ENCODE measurements at places on chromosomes 2 and 18.

GRCh38 chr18:9803063-9803697 lies 82.6 kb upstream of the TXNDC2 start:
- DNase-seq: peak; percentile 50

- peak; percentile 48 for DNase-seq
These were observed 7.4 kb downstream of the CTDSP1 start for GRCh38 chr2:218406949-218407618.

DNA sequence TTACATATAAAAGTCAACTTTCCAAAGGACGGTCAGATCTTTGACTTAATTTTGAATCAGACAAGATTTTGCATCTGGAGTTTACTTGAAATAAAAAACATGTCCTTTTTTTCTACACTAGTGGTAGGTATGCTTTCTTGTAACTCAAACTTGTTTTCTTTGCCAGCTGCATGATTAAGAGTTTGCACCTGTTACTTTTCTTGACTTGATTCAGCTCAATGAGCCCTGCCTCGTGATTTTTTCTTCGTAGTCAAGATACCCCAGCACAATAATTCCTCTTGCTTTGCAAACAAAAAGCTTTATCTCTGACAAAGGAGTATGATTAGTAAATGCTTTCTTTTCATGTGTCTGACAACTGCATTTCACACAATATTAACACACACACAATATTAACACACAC lies 82.3 kb downstream of the FBXO15 start:
- DNase-seq: no peak

DNA sequence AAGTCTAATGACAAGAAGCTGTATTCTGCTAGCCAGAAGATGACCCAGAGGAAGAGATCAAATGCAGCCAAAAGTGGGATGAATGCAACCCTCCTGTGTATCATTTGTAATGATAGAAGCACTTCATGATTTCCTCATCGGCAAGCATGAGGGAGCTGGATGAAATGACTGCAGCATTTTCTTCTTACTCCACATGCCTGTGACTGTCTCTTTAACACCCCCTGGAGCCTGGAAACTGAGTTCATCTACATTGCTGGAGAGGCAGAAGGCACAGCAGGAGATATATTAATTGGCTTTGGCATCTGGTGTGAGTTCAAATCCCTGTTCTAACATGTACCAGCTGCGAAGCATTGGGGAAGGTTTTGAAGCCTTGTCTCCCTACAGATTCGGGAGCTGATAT lies 37.7 kb downstream of the ID2 start:
- DNase-seq: peak; percentile 74

DNA sequence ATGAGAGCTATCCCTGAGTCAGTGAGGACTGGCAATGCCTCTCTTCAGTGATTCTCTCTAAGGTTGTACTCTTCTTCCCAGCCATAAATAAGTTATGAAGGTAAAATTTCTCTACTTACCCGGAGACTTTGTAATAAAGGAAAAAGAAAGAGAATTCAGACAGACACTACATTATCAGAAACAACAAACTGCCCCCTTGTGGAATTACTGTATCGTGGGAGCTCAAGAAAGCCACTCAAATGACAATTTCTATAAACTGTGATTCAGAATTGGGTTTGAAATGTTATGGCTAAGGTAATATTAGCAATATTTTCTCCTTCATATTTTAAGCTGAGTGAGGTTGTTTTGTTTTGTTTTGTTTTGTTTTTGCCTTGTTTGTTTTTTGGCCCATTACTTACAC lies 155.8 kb upstream of the TANK start:
- peak; percentile 21 for DNase-seq

- no peak for DNase-seq
These were observed 41.3 kb upstream of the CHMP1B start for GRCh38 chr18:11809895-11810294.

DNA sequence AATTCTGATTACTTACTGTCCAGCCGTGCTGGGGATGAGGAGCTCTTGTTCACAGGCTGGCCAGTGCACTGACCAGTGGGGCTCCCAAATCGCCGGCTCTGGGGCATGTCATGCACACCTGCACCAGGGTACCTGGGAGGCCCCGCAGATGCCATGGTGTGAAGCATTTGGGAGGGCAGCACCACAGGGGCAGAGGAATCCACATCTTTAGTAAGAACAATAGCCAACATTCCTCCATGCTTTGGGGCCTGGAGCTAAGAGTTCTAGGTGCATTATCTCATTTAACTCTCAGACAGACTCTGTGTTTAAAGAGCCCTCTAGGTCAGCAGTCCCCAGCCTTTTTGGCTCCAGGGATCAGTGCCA lies 104.2 kb downstream of the ACKR3 start:
- no peak for DNase-seq

DNA sequence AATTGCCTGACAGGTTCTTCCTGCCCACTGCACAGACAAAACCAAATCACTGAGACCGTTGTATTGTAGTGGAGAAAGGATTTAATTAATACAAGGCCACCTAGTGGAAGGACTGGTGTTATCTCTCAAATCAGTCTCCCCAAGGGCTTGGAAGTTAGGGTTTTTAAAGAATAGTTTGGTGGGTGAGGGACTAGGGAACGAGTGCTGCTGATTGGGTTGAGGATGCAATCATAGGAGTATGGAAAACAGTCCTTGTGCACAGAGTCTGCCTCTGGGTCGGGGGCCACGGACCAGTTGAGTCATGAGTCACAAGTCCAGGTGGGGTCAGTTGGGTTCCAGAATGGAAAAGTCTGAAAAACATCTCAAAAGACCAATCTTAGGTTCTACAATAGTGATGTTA lies 89.1 kb downstream of the B3GNT2 start:
- no peak for DNase-seq

DNA sequence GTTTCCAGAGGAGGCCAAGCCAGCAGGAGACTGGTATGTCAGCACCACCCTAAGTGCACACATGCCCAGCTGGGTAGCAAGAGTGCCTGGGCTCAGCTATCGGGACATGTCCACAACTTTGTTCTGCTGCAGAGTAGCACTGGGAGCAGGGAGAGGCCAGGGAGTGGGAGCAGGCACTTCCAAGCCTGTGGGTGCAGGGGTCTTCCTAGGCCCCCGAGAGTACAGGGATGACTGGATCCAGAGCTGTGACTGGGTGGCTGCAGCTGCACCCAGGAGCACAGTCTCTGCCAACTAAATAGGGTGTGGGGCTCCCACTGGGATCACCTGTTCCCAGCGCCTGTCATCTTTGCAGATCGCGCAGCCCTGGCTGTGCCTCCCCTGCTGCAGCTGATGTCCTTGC lies 256.0 kb upstream of the HNMT start:
- no peak for DNase-seq

GRCh38 chr2:239952665-239953417 lies 72.3 kb downstream of the NDUFA10 start:
- DNase-seq: no peak

GRCh38 chr2:187475499-187476248 lies 27.6 kb upstream of the CALCRL start:
- no peak for DNase-seq

DNA sequence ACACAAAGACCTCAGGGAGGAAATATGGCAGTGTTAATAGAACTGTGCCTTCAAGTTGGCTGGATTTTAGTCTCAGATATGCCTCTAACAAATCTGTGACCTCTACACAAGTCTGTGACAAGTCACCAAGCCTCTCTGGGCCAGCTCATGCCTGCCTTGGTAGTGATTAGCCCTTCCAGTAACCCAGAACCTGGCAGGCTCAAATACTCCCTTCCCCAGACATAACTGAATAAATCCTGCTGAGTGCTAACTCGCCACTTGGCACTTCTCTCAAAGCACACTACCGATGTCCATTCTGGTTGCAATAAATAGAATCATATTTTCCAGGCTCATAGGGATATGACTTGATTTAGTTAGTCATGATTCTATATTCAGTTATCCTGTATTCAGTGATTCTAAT lies 15.3 kb upstream of the THSD7B start:
- no peak for DNase-seq

- no peak for DNase-seq
These were observed 907 bp downstream of the FHL2 start for GRCh38 chr2:105397953-105398335.

- DNase-seq: no peak
These were observed 154.1 kb upstream of the KLHL29 start for GRCh38 chr2:23230885-23231284.

- no peak for DNase-seq
These were observed 6.4 kb downstream of the BAZ2B start for GRCh38 chr2:159609811-159610549.

GRCh38 chr2:3204031-3204821 lies 173.4 kb downstream of the EIPR1 start:
- no peak for DNase-seq

DNA sequence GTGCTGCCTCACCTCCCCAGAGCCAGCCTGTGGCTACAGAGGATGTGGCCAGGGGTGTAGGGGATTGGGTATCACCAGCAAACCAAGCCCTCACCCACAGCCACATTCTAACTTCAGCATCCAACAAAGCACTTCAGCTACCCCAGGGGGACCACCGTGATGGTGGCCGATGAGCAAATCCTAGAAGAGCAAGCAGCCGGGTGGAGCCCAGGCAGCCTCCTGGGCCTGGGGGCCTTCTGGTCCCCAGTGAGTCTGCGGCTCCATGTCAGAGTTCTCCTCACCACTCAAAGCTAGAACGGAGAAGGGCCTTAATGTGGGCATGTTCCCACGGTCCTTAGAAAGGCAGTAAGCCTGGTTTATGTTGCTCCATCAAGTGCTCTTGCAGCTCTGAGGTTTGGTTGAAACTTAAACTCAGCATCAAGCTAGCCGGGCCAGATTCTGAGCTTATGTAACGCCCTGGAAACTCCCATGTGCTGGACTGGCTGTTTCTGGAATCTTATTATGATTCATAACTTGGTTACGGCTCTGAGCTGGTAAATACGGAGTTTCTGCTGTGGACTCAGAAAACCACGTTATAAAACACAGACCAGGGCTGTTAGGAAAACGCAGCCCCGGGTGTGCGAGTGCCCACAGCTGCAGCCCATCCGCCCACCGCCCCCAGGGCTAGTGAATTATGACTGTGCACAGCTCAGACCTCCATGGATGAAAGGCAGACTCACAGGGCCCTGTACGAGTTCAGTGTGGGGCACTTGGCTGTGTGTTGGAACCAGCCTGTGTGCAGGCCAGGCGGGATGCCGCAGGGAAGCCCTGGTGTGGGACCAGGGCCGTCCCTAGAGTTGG lies 99.8 kb downstream of the SEPTIN10 start:
- DNase-seq: peak; percentile 89

DNA sequence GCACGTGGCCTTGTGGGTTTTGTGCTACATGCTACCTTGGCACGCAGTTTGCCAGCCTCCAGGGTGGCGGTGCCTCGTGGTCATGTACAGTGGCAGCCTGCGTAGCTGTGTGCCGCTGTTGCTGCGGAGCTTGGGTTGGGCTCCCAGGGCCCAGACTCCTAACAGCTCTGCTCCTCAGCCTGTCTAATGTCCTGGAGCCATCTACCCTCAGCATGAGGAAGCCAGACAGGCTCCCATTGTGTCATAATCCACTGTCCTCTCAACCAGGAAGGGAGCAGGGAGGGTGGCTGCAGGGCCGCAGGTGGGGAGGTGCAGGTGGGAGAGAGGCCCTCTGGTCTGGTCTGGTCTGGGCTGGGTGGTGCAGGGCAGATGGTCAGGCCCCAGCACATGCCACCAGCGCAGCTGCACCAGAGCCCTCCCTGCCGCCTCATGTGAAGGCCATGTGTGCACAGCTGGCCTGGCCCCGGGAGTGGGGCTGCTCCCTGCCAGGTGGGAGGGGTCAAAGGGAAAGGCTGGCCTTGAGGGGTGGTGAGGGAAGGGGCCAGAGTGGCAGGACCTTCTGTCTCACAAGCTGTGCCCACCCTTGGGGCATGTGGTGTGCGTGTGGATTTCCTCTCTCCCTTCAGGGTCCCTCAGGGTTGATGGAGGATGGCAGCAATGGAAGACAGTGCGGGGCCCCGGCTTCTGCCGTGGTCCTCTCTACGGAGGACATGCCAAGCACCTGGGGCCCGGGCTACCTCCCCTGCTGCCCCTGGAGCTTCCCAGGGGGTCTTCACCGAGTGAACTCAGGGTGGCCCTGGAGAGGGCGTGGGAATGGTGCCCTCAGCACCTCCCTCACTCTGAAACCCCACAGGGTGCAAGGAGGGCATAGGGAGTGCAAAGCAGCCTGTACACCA lies 4.8 kb downstream of the ATOH8 start:
- no peak for DNase-seq

DNA sequence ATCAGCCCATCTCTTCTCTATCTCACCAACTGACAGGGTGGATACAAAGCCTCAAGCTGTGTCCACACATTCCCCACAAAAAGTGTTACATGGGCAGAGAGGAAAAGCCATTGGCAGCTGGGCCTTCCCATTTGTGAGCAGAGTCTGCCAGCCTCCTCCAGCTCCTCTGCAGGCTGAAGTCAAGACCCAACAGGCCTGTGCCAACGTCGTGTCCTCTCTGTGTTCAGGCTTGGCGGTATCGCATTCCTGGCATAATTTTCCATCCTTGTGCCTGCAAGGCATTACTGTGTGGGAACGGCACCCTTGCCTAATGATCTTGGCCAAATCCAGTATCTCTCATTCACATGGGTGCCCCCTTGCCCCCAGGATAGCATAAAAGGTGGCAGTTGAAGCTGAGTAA lies 41.5 kb upstream of the APCDD1 start:
- no peak for DNase-seq

- peak; percentile 41 for DNase-seq
These were observed 45.7 kb downstream of the RAB31 start for GRCh38 chr18:9753846-9754245.

DNA sequence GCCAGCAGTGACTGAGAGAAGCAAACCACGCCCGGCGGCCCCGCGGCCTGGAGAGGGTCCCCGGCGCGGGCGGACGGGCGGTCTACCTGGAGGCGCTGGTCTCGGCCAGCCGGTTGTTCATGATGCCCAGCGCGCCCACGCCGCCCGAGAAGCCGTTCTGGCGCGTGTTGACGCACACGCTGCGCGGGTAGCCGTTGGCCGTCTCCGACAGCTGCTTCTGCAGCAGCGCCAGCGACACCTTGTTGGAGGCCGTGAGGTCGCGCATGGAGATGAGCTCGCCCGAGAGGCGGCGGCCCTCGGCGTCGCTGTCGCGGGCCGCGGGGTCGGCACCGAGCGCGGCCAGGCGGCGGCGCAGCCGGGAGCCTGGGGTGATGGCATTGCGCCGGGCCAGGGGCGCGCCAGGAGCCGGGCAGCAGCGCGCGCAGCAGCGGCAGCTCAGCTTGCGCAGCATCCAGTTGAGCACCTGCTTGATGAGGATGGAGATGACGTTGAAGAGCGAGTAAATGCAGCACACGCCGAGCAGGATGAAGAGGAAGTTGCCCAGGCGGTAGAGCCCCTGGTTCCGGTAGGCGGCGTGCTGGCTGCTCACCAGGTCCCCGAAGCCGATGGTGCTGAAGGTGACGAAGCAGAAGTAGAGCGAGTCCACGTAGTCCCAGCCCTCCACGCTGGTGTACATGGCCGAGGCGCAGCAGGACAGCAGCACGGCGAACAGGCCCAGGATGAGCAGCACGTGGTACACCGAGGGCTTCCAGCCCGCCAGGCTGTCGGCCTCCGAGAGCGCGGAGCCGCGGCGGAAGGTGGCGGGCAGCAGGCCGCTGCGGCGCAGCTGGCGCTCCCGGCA lies 118.1 kb downstream of the MSH2 start:
- peak; percentile 55 for DNase-seq

DNA sequence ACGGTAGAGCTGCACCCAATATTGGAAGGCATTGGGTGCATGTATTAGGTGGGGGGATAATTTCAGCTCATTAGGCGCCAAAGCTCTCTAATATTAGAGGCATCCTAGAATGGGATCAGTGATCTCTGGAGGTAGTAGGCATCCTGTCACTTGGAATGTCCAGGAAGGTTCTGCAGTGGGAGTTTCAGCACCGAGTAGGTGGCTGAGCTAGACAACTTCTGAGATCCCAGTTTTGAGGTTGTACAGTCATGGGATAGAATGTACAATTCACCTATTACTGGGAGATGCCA lies 210.9 kb downstream of the MYCN start:
- DNase-seq: no peak

- no peak for DNase-seq
These were observed 78.7 kb upstream of the MBOAT2 start for GRCh38 chr2:9082158-9082557.

- peak; percentile 11 for DNase-seq
These were observed 74.8 kb downstream of the WDSUB1 start for GRCh38 chr2:159211447-159212396.

Measured in fibroblast of skin of scalp (primary cell).